Upper lobe of left lung (tissue), 6 donors: ENCODE measurements at places on chromosomes 16 and 17. TPM values are rescaled to one million over a fixed set of nuclear protein-coding genes. Genes with fewer than 3 reads are reported as not detected.

DNA sequence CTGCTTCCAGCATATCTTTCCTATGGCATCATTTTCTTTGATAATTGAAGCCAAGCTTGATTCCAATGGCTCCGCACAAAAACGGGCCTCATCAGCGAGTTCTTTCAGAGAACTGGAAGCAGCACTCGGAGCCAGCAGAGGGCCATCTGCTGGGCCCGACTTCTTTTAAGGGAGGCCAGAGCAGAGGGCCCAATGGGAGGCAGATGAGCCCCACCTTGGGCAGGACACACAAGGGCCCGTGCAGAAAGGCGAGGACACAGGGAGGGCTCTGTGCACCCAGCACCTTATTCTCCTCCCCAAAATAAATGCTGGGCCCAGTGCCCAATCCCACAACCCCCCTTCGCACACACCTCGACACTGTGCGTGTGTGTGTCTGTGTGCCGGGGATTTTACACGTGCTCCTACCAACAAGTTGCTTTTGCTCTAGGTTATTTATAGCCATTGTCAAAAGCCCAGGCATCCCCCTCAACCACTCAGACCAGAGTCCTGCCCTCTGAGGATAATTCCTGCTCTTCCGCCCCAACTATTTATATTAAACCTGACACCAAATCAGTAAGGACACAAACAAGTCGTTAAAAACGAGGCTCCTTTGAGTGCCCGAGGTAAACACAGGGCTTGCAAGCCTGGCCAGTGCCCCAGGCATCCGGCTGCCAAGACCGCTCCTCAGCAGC lies 6.8 kb downstream of the AXIN2 start:
- H3K27me3 ChIP-seq, result no peaks in the 10 kb centered on the region
- peaks cover 27% of the 10 kb centered on the region for H3K4me1 ChIP-seq
- H3K27ac ChIP-seq, result no peak overlapping the region
- H3K4me3 ChIP-seq, result no peak overlapping the region

GRCh38 chr16:79703066-79703465 lies 102.5 kb upstream of the MAF start:
- no peak overlapping the region for H3K4me3 ChIP-seq
- H3K36me3 ChIP-seq, result no peaks in the 10 kb centered on the region
- H3K27me3 ChIP-seq, result no peaks in the 10 kb centered on the region
- H3K4me1 ChIP-seq, result no peaks in the 10 kb centered on the region
- H3K27ac ChIP-seq, result no peak overlapping the region
- no peak for DNase-seq

MYL11 gene
- total RNA-seq, result 1.6 TPM

- H3K27me3 ChIP-seq, result no peaks in the 10 kb centered on the region
- no peak for DNase-seq
- H3K27ac ChIP-seq, result no peak overlapping the region
- H3K4me3 ChIP-seq, result no peak overlapping the region
These were observed 27.7 kb upstream of the GPRC5C start for GRCh38 chr17:74404218-74404617.

DNA sequence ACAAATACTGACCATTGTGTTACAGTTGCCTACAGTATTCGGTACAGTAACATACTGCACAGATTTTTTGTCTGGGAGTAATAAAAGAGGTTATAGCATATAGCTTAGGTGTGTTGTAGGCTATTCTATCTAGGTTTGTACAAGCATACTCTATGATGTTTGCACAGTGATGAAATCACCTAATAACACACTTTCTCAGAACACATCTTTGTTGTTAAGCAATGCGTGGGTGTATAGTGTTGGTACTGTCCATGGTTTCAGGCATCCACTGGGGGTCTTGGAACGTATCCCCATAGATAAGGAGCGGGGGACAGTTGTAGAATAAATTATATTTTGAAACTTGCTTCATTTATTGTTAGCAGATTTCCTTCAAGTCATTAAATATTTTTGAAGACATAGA lies 293.3 kb upstream of the TBX2 start:
- H3K27me3 ChIP-seq, result no peaks in the 10 kb centered on the region
- H3K36me3 ChIP-seq, result no peaks in the 10 kb centered on the region
- DNase-seq, result no peak
- H3K27ac ChIP-seq, result no peak overlapping the region
- no peaks in the 10 kb centered on the region for H3K4me1 ChIP-seq

HID1 gene
- total RNA-seq, result 60.8 TPM

UBN1 gene
- total RNA-seq, result 36.5 TPM

- no peaks in the 10 kb centered on the region for H3K36me3 ChIP-seq
- H3K4me1 ChIP-seq, result no peaks in the 10 kb centered on the region
- H3K27me3 ChIP-seq, result no peaks in the 10 kb centered on the region
- no peak overlapping the region for H3K4me3 ChIP-seq
- H3K27ac ChIP-seq, result no peak overlapping the region
These were observed 12.9 kb upstream of the BBS2 start for GRCh38 chr16:56532714-56533113.

ZMYND15 gene
- total RNA-seq, result 22.8 TPM

- H3K4me1 ChIP-seq, result peaks cover 80% of the 10 kb centered on the region
- DNase-seq, result no peak
- no peaks in the 10 kb centered on the region for H3K36me3 ChIP-seq
- H3K4me3 ChIP-seq, result no peak overlapping the region
- no peaks in the 10 kb centered on the region for H3K27me3 ChIP-seq
These were observed 52.4 kb upstream of the MRPS23 start for GRCh38 chr17:57902117-57902799.

- H3K4me3 ChIP-seq, result no peak overlapping the region
- H3K4me1 ChIP-seq, result peaks cover 9% of the 10 kb centered on the region
- H3K36me3 ChIP-seq, result no peaks in the 10 kb centered on the region
These were observed 57.2 kb upstream of the VPS4A start for GRCh38 chr16:69253870-69254341.
